ENCODE measurements at places on chromosomes 11 and 22. TPM values are rescaled to one million over a fixed set of nuclear protein-coding genes. Genes with fewer than 3 reads are reported as not detected.

The MED15 gene
- total RNA-seq = 11.9 TPM

The RASSF10 gene
- 3.4 TPM for total RNA-seq

The DNAJB7 gene
- not detected for total RNA-seq

The ACCS gene
- 7.6 TPM for total RNA-seq

The CPT1A gene
- 5.5 TPM for total RNA-seq

The MOV10L1 gene
- 0.78 TPM for total RNA-seq

The OR52H1 gene
- total RNA-seq = 0.47 TPM

The FAM180B gene
- 0.16 TPM for total RNA-seq

The SSH3 gene
- 2.0 TPM for total RNA-seq

The HTR3A gene
- 0.31 TPM for total RNA-seq

The ALKBH3 gene
- total RNA-seq = 33.5 TPM

The TTC28 gene
- total RNA-seq = 157 TPM

The NPTXR gene
- total RNA-seq = 11.5 TPM

The AGBL2 gene
- total RNA-seq = 0.78 TPM

The CHORDC1 gene
- 68.9 TPM for total RNA-seq

The GAL3ST1 gene
- 0.94 TPM for total RNA-seq

The KCNC1 gene
- 7.3 TPM for total RNA-seq

The FZD4 gene
- 16.1 TPM for total RNA-seq

Data from occipital lobe (tissue), 3 donors.